NCI-H1417 (cell line): ENCODE measurements at places on chromosomes 3 and 15.

- DNase-seq = no peak
Measured at GRCh38 chr3:71241246-71241901, 342.2 kb downstream of the FOXP1 start.

DNA sequence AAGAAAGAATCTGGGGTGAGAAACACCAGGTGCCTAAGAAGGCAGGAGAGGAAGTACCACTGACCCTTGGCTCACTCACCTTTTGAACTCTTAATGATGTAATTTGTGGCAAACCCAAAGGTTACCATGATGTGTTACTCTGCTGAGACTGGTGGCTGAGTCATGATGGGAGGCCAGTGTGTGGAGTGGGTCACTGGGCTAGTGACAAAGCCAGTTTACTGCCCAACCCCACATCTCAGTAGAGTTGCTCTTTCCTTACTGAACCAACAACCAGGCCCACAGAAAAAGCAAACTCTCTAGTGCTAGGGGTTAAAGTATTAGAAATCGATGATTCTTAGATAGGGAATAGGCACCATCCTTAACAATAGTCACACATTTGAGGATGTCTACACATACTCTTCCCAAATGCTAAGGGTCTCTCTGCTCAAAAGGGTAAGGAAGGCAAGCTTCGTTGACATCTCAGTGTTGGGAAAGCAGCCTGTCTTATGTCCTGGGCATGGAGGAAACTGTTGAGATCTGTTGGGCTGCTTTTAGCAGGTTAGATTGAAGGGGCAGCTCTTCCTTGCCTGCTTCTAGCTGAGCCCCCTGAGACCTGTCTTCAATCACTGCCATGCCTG, 3.1 kb downstream of the RBP2 start:
- no peak for DNase-seq

DNA sequence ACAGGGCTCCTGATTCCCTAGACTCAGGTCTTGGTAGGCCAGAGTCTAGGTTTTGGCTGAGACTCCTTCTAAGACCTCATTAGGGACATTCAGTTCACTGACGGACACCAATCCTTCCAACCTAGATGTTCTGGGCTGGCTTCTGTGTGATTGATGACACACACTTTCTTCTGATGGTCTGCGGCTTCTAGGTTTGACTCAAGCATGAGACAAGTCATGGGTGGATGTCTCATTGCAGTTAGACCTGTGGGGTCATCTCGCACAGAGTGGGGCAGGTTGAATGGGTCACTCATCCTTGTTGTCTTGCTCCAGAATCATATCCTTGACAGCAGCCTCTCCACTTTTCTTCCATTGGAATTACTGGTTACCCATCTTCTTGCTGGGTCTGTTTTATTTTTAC, 35.8 kb downstream of the ARNT2 start:
- DNase-seq = no peak

GRCh38 chr3:13135251-13135810, 62.1 kb upstream of the IQSEC1 start:
- DNase-seq = no peak

DNA sequence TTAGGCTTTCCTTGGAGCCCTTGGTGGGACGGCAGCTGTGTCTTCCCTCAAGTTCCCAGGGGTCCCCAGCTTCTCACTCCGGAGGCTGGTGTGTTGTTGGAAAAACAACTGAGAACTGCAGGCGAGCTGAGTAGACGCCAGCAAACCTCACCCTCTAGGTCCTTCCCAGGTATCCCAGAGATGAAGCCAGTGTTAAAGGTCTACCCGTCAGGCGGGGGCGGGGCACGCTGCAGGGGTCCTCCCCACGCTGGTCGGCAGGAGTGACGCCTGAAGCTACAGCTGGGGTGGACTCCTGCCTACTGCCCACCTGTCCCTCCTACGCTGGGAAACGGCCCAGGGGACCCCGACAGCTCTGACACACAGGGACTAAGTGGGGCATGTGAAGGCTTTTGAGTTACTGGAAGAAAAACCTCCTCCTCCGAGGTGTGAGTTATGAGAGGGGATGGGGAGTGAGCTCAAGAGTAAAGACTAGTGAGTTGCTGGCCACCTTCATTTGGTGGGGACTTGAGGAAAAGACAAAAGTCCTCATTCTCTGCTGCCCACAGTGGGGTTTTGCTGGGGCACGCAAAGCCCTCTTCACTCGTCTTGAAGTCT, 32.2 kb upstream of the SNRPA1 start:
- DNase-seq = no peak

DNA sequence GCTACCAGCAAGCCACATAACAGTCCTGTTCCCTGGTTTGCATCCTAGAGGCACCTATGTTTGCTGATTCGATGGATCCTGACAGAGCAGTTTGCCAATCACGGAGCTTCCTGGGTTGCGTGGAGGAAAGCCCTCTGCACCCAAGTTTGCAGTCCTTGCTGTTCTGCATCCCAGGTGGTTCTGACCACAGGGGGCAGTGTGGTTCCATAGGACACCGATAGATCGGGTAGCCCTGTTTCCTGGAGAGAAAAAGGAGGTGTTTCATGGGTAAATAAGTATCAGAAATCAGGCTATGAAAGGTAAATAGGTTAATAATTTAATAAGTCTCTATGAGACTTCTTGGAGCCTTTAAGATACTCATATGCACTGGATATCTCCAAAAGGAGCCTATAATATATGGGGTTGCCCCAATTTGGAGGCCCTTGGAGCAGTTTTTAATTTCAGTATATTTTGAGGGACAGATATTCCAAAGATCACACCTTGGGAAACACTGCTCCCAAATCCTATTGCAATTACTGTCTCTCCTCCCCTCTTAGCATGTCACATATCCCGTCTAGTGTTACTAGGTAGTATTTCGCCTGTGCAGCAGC, 194.6 kb upstream of the TPM1 start:
- no peak for DNase-seq

- no peak for DNase-seq
Measured at GRCh38 chr15:89614164-89614563, 38.9 kb downstream of the TICRR start.

GRCh38 chr3:177441813-177442646, 244.7 kb upstream of the TBL1XR1 start:
- DNase-seq = no peak

DNA sequence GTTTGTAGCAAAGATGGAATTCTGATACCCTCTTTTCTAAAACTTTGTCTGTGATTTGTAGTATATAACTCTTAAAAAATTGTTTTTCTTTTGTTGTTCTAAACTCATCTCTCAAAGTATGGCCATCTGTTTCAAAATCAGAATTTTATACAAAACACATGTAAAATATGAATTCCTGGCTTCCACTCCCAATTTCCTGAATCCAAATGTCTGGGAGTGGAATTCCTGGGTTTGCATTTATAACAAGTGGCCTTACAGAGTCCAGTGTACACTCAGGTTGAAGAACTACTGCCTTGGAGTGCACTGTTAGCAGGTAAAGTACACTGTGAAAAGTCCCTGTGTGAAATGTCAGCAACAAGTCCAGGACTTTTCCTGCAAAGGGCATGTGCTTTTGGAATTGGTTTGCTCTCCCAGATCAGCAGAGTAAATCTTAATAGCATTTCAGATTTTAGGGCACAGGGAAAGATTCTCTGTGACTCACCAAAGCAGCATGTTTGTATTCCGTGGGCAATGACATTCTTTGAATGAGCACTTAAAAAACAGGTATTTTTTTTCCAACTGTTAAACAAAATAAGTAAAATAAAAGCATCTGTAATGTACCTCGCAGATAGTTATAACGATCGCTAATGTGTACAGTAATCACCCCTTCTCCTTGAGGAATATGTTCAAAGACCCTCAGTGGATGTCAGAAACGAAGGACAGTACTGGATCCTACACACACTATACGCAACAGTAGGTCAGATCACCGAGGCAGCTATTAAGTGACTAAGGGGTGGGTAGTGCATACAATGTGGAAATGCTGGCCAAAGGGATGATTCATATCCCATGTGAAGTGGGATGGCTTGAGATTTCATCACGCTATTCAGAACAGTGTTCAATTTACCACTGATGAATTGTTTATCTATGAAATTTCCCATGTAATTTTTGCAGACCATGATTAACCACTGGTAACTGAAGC, 2.0 kb upstream of the CLDN16 start:
- no peak for DNase-seq

DNA sequence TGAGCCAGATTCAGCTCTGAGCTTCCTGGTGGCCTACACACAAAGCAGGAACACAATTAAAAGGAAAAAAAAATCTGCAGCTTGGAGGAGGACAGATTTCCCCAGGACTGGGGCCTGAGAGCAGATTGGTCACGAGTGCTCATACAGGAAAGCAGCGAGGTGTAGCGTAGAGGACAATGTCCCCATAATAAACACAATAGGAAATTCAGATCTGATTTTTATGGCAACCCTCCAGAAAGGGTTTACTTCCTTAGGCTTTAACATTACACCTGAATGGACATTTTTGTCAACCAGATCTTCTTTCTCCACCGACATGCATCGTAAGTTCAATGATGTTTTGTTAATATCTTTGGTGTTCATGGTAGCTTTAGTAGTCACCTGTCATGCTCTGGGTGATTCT, 23.3 kb downstream of the SLC6A20 start:
- no peak for DNase-seq

- no peak for DNase-seq
Measured at GRCh38 chr3:190368881-190369280, 19.1 kb upstream of the CLDN16 start.

DNA sequence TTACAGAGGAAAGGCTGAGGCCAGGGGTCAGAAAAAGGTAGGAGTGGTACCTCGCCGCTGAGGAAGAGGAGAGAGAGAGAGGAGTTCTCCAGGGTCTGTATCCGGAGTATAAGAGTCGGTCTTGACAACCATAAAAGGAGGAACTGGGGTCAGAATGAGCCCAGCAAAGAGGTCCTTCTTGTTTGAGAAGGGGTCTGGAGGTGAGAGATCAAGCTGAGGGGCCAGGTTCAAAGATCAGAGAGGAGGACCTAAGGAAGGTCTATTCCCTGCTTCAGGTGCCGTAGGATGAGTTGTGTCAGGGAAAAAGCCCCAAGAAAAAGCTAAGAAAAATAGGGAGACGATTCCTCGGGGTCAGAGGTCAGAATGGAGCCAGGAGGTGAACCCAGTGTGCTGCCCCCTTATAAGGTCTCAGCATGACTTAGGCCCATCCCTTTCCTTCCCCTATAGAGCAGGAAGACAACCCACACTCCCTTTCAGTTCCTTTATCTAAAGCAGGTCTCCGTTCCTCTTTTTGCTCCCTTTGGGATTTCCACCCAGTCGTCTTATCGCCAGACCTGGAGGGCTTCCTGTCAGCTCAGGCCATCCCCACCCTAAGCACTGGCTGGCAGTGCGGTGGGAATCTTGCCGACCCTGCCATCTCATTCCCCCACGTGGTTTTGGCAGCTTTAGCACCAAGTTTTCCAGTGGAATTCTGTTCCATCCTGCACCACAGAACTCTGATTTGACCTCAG, 651 bp downstream of the MTMR14 start:
- no peak for DNase-seq

DNA sequence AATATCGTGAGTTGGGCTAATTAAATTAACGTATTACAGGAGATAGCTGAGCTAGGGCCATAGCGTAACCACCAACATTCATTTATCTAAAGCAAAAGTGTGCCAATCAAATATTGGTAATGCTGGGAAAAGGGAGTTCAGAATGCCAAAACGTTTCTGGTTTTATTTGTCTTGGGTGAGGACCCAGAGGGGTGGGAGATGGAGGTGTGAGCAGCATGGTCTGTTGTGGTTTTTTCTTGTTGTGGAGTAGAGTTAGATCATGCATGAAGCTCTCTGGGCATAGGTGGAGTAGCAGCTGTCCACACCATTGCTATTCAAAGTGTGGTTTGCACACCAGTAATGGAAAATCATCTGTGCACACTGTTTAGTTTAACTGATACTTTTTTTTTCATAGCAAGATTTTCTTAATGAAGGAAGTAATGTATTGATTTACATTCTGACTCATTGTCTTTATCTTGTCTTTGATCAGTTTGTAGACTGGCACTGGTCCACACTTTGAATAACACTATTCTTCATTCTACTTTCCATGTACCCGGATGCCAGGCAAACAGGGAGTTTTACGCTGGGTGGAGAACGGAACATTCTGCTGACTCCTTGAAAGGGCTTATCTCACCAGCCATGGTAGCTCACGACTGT, 50.8 kb upstream of the CRTC3 start:
- DNase-seq = no peak

DNA sequence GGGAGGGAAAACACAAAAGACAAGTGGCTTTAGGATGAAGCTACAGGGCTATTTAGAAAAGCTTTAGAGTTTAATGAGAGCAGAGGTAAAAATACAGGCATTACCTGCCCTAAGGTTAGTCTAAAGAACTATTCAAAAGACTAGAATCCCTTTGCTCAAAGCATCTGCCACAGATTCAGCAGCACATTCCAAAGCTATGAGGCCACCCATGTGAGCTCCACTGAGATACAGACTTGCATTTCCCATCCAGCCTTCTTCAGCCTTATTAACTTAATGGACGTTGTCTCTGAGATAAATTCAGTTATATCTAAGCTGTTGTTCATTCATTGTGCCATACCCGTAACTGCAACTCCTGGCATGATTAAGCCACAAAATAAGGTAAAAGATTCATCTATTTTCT, 25.4 kb downstream of the CXCR6 start:
- DNase-seq = no peak

DNA sequence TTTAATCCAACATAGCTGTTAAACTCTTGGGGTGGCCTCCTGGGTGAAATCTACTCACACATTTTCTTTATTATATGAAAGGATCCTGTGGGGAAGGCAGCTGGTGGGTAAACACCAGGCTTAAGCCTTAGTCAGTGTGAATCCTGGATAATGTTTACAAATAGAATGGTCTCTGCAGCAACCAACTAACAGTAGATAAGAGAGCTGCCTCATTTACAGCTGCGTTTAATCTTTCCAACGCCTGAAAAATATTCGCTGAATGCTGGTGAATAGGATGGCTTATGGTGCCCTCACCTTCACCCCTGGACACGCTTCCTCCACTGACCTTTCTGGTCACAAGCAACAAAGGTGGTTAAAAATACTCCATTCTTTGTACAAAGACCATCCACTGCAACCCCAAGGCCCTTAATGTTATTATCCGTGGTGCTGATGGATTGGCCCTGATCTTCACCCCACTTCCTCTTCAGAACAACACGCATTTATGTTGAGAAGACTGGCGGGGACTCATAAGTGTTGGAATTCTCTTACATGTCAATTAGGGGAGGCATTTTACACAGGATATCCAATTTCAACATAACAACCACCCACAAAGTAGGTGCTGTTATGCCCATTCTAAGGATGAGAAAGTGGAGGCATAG, 120.0 kb upstream of the FRMD4B start:
- DNase-seq = peak; percentile 35

GRCh38 chr15:40766906-40767837, 2.6 kb upstream of the C15orf62 start:
- no peak for DNase-seq

DNA sequence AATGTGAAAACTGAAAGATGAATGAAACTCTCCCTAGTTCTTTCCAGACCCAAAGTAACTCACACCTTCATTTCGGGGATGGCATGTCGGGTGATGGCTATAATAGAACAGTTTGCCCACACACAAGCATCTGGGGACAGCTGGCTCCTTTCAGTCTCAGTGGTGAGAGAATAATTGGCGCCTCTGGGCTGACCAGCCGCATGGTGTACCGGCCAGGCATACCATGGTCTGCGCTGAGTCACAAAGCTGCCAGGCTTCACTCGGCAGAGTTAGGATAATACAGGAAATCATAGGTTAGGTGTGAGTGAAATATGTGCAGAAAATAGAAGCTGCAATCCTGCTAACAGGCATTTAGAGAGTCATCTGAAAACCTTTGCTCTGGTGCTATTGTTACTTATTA, 80.4 kb upstream of the IGF1R start:
- DNase-seq = no peak

- no peak for DNase-seq
Measured at GRCh38 chr3:58565621-58566397, 11.4 kb downstream of the FAM107A start.
